Peyer's patch (tissue), 4 donors: ENCODE measurements at places on chromosomes 2 and 18. TPM values are rescaled to one million over a fixed set of nuclear protein-coding genes. Genes with fewer than 3 reads are reported as not detected.

The RAX gene
- not detected for total RNA-seq

The PRKD3 gene
- 20.4 TPM for total RNA-seq

The EMX1 gene
- 3.4 TPM for total RNA-seq

The CAPN14 gene
- not detected for total RNA-seq

The MAB21L4 gene
- 6.1 TPM for total RNA-seq

The VSNL1 gene
- total RNA-seq, result not detected

The GPR45 gene
- not detected for total RNA-seq

The ATG16L1 gene
- total RNA-seq, result 46.4 TPM

The HOXD9 gene
- not detected for total RNA-seq

The ASIC4 gene
- not detected for total RNA-seq

The CFAP210 gene
- not detected for total RNA-seq

The EFHD1 gene
- total RNA-seq, result 14.9 TPM

- no peak for DNase-seq
Measured at GRCh38 chr2:148660999-148661398, 16.4 kb downstream of the EPC2 start.

GRCh38 chr18:80181642-80182461 lies 65.5 kb downstream of the PARD6G start:
- DNase-seq, result no peak

DNA sequence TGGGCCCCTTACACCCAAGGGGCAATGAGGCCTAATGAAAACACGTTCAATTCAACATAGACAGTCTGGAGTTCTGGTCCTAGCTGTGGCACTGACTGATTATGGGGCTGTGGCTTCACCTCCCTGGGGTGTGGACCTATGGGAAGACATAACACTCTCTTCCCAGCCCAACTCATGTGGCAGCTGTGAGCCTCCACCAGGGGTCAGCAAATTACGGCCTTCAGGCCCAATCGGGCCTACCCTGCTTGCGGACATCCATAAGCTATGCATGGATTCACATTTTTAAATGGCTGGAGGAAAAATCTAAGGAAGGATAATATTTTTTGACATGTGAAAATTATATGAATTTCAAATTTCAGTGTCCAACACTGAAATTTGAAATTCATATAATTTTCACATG lies 101.3 kb downstream of the LOXHD1 start:
- no peak for DNase-seq

DNA sequence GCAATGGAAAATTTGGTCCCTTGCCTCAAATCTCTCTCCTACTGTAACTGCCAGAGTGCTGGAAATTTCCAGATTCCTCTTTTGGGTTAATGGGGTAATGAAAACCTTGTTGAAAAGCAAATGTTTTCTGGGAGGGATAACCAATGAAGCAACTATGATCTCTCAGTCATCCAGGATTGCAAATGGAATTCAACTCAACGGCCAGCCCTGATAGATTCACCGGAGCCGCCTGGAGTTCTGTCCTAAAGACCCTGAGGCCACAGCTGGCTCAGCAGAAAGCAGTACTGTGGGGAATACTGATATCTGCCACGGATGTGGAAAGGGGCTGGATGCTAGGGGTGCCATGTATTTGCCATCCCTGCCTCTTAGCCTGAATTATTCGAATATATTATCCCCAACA lies 167.8 kb downstream of the NRP2 start:
- DNase-seq, result no peak

GRCh38 chr2:113284476-113284875 lies 5.8 kb upstream of the PAX8 start:
- no peak for DNase-seq

- no peak for DNase-seq
Measured at GRCh38 chr2:37688771-37689468, 17.5 kb upstream of the CDC42EP3 start.

GRCh38 chr2:36416370-36417165 lies 61.0 kb downstream of the CRIM1 start:
- DNase-seq, result no peak

- no peak for DNase-seq
Measured at GRCh38 chr2:215994911-215995310, 18.4 kb downstream of the MREG start.

DNA sequence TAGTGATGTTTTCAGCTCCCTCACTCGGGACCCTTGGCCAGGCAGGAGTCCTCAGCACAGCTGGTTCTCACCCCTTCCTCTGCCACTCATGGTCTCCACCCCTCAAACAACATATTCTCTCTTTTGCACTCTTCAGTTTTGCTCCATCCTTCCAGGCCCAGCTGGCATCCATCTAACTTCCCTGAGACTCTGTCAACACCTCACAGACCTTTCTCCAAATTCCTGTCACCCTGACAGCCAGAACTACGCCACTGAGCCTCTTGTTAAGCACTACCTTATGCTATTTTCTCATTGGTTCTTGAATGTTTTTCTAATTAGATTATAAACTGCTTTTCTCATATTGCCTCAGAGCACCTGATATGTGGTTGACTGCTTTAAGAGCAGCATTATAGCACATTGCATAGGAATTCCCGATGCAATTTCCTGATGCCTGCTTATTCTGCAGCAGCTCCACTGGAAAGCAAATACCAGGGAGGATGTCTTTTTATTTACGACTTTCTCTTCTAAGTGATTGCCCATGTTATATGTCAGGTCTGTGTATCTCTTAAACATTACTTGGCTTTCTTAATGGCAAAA lies 12.4 kb upstream of the INO80C start:
- DNase-seq, result no peak

DNA sequence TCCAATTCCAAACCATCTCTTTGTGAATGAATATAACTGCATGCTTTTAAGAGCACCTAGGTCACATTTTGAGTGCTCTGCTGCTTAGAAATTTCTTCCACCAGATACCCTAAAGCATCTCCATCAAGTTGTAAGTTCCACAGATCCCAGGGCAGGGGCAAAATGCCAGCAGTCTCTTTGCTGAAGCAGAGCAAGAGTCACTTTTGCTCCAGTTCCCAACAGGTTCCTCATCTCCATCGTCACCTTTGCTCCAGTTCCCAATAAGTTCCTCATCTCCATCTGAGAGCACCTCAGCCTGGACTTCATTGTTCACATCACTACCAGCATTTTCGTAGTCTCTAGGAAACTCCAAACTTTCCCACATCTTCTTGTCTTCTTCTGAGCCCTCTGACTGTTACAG lies 116.7 kb upstream of the ALKAL2 start:
- DNase-seq, result no peak

DNA sequence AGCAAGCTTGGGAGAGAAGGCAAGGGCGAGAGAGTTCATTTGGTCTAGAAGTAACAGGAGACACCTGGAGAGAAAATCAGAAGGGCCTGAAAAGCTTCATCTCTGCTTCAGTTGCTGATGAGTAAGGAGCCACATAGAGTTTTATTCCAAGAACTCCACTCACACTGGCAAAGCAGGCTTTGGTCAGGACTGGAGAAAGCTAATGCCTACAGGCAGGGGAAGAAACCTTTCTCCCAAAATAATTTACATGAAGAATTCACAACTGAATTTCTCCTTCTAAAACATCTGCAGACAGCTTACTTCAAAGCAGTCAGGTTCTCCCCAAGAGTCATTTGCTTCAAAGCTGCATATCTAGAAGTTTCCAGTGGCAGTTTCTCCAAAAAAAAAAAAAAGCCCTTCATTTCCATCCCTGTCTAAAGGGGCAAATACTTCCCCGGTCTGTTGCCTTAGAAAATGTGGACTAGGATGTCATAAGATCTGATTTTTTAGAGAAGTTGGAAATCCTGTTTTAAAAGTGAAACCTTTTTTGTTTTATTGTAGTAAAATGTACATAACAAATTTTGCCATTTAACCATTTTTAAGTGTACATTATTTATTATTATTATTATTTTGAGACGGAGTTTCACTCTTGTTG lies 46.3 kb downstream of the TMEM247 start:
- no peak for DNase-seq

DNA sequence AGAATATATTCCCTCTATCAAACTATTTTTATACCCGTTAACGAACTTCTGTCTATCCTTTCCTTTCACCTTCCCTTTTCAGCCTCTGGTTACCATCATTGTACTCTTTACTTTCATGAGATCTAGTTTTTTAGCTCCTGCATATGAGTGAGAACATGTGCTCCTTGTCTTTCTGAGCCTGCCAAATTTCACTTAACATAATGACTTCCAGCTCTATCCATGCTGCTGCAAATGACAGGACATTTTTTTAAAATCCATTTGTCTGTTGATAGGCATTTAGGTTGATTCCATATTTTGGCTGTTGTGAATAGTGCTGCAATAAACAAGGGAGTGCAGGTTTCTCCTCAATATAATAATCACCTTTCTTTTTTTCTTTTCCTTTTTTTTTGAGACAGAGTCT lies 8.2 kb upstream of the CCDC195 start:
- DNase-seq, result no peak

DNA sequence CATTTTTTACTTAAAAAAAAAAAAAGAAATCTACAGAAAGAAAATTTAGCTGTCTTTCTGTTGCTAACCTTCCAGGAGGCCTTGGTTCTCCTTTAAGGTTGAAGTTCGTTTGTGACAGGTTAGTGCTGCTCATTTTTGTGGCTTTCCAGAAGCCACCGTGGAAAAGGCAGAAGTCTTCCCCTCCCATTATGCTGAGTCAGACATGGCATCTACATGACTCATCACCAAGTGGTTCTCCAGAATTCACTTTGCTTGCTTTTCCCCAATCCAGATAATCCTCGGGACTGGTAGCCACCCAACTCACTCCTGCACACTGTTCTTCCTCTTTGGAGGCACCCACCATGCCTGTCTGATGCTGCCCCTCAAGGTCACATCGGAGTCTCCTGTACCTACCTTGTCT lies 228.7 kb downstream of the PIK3C3 start:
- DNase-seq, result no peak

- DNase-seq, result no peak
Measured at GRCh38 chr2:134361648-134362047, 107.8 kb downstream of the MGAT5 start.

- DNase-seq, result no peak
Measured at GRCh38 chr2:68749345-68749744, 14.7 kb downstream of the ARHGAP25 start.

DNA sequence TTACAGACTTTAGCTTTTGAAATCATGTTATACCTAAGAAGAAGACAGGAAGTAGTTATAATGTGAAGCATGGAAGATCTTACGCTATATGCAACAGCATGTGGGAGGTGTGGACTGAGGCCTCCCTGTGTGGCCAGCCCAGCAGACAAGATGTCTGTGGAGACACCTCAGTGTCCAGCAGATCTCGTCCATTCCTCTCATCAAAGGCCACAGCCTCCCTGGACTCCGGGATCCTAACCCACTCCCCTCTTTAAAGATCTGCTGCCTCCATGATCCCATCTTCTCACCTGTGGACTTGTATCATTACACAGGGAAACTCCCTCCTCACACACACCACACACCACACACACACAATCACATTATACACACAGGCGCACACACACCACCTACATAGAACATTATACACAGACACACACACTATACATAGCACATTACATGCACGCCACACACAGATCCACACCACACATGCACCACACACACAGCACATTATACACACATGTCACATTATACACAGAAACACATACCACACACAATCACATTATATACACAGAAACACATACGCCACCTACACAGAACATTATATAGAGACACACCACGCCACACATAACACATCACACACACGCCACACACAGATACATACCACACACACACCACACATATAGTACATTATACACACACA lies 89.5 kb downstream of the PXDN start:
- DNase-seq, result no peak
